ENCODE measurements at places on chromosomes 11 and 22.

DNA sequence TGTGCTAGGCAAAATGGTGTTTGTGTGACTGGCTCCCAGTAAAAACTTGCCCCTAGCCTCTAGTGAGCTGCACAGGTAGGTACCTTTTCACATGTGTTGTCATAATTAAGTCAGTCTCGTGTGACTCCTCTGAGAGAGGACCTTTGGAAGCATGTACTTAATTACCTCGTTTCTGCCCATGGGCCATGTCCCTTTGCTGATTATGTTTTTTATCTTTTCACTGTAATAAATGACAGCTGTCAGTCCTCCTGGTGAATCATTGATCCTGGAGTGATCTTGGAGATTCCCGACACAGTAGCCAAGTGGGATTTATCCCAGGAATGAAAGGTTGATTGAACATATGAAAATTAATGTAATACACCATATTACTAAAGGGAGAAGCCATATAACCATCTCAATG is 12.5 kb upstream of the CLNS1A start:
- no peak for DNase-seq

GRCh38 chr11:96189351-96189750 is 153.6 kb downstream of the MAML2 start:
- no peak for DNase-seq

DNA sequence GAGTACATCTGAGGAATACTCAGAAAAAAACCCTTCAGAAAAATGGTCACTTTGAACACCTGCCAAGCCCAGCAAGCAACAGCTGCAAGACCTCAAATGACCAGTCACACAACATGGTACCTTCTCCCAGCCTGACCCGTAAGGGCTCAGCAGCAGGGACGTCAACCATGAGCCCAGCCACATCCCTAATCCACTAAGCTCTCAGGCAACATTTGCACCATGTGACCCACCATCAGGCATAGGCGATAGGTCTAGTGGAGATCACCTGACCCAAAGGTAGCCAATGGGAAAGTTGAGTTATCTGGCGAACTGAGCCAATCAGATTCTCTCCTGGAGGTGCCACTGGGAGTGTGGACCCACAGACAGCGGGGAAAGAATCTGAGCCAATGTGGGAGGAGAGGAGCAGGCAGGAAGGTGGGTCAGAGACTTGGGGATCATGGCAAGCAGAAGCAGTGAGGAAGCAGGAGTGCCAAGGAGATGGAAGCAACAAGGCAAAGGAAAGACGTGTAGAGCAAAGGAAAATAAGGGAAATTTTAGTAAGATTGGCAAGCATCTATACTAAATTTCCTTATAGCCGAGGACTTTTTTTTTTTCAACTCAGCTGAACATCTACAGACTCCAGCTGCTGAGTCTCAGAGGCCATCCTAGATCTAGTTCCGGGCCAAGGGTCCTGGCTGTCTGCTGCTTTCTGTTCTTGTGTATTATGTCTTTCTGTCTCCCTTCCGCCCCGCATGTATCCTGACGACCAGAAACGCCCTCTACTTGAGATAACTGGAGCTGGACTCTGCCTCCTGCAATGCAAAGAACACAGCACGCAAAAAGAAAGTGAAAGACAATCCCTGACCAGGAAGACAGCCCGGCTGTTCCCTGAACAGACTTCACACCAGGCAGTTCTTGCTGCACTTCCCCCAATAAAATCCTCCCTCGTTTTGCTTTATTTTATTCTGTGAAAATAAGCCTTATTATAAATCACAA is 11.0 kb upstream of the PLAAT2 start:
- DNase-seq = no peak

- no peak for DNase-seq
Measured at GRCh38 chr11:119684361-119685110, 44.5 kb downstream of the NECTIN1 start.

DNA sequence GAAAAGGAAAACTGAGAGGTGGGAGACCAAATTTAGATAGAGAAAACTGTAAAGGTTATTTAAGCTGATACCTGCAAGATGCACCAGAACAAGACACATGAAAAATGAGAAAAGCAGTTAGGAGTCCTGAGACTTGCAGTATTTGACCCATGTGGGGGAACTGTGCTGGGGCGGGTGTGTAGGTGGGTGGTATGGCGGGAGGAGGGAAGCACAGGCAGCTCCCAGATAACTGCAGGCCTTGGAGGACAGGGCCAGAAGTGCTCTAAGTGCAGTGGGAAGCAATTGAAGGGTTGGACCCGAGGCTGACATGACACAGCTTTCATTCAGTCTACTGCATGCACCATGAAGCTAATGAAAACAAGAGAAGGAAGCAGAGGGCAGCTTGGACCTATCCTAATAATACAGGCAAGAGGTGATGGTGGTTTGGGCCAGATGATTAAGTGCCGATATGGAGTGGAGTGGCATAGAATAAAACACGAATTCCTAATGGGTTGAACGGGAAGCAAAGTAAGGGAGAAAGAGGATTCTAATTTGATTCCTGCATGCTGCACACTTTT is 48.0 kb upstream of the ANO3 start:
- no peak for DNase-seq

- no peak for DNase-seq
Measured at GRCh38 chr22:27238935-27239510, 562.5 kb downstream of the MN1 start.

DNA sequence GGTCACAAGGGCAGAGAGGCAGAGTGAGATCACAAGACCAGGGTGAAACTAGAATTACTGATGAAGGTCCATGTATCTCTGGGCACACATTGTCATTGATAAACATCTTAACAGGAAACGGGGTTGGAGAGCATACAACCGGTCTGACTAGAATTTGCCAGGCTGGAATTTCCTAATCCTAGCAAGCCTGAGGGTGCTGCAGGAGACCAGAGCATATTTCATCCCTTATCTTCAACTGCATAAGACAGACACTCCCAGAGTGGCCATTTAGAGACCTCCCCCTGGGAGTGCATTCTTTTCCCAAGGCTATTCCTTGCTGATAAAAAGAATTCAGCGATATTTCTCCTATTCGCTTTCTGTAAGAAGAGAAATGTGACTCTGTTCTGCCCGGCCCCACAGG is 84.6 kb upstream of the IZUMO1R start:
- DNase-seq = no peak

DNA sequence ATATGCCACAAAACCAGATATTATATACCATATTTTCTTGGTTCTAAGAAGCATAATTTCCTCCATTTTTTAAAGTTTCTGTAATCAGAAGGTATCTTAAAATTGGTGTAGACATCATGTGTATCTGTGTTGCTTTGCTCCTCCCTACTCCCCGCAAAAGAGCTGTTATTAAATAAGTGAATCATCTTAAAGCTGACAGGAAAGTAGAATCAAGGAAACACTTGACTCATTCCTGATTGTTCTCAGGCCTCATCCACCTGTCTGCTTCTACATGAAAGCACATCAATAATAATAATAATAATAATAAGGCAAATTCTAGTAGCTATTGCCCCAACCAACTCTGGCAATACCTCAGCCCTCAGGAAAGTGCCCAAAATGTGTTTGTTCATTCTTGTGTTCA is 26.2 kb upstream of the GUCY1A2 start:
- no peak for DNase-seq

DNA sequence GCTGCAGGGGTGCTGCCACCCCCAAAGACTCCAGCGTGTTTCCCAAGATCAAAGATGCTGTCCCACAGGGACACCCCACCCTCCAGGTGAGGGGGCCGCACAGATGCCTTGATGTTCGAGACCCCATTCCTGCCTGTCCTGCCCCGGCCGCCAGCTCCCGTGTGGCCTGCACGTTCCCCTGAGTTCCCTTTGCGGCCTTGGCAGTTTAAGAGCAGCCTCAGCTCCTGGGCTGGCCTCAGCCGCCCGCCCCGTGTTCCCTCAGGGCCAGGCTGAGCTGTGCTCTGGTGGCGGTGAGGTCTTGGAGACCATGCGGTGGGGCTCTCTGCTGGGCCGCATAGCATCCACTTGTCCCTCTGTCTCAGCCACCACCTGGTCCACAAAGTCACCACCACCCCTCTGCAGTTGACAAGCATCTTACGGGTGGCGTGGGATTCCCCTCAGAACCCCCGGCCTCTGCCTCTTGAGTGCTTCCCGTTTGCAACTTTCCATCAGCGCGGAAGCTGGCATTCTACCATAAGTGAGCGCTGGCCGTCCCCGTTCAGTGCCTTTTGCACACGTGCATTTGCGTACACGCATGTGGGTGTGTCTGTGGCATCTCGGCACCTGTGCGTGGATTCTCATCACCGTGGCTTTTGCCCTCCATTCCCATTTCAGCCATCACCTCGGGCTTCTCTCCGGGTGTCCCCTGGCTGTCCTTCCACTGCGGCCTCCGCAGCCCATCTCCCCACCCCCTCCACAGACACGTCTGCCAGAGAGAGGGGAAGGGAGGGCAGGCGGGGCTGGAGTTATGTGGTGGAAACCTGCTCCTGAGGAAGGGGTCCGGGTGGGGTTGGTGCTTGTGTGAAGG is 35.9 kb downstream of the CTTN start:
- no peak for DNase-seq

DNA sequence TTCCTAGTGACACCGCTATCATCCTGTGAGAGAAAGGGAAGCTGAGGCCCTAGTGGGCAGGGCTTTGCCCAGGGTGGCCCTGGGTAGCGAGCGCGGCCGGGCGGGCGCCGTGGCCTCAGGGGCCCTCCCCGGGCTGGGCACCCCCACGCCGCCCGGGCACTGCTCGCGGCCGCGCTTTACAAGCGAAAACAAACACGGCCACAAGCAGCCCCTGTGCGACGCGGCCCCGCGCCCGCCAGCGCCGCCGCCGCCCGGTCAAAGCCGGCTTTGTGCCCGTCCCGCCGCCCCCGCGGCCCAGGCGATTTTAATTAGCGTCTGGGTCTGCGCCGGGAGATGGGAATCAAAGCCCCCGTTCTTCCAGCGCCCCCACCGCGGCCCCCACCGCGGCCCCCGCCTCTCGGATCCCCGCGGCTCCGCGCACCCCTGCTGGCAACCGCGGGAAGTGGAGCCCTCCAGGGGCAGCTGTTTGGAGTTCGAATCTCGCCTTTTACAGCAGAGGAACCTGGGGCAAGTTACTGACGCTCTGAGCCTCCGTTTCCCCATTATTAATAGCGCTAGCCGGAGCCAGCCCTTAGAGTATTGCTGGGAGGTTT is 47.9 kb downstream of the CHRDL2 start:
- DNase-seq = no peak

DNA sequence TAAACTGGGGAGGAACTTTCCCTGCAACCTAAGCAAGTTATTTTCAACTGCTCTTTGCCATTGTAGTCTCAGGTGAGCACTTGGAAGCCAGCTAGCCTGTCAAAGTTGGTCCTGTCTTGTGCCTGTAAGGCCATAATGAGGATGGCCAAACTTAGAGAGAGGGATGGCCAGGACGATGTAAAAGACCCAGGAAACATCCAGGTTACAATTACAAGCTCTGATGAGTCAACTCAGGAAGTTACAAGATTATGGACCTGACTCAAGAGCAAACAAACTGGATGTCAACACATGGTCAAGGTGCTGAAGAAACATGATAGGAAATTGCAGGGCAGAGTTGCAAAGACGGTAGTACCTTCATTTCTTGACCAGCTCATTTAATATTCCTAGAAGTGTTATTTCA is 1.6 kb downstream of the GTPBP1 start:
- DNase-seq = no peak

GRCh38 chr11:64629796-64630562 is 39.0 kb downstream of the SLC22A12 start:
- no peak for DNase-seq

DNA sequence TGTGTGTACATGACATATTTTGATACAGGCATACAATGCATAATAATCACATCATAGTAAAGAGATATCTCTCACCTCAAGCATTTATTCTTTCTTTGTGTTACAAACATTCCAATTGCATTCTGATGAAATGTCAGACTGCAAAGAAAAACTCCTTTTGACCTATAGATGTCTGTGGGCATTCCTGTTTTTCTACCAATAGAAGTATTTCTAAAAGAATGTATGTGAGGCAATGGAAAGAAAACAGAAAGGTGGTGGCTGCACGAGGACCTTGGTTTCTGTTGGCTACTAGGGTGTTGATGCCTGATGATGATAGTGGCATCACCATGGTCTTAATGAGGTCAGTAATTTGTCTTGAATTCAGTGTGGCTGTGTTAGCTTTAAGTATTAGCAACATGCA is 137.0 kb upstream of the ANO3 start:
- no peak for DNase-seq

- no peak for DNase-seq
Measured at GRCh38 chr22:20248461-20248978, 19.6 kb downstream of the RTN4R start.

- no peak for DNase-seq
Measured at GRCh38 chr11:80727315-80727714, 1286.5 kb upstream of the TENM4 start.

DNA sequence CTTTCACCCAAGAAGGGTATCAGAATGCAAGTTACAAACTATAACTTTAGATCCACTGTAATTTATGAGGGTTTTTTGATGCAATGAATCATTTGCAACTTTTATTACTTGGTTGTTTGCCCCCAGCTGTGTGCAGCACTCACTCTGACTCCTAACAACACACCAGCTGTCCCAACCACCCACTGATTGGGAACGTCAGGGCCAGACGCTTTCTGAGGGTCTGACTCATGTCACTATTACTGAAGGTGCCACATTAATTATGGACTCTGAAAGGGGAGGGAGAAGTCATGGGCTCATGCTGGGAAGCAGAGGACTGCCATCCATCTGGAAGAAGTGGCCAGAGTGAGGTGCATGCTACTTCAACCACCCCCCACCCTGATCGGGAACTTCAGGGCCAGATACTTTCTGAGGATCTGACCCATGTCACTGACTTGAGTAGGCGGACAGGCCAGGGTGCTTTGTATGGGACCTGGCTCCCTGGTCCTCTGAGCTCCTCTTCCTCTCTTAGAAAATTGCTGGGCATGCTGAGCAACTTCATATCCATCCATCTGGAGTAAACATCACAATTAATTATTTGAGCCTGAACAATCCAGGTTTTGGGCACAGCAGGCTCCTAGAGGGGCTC is 44.9 kb upstream of the DRD2 start:
- no peak for DNase-seq

GRCh38 chr11:133331031-133331430 is 201.3 kb downstream of the OPCML start:
- no peak for DNase-seq

- no peak for DNase-seq
Measured at GRCh38 chr22:38490475-38490874, 15.6 kb downstream of the DDX17 start.

DNA sequence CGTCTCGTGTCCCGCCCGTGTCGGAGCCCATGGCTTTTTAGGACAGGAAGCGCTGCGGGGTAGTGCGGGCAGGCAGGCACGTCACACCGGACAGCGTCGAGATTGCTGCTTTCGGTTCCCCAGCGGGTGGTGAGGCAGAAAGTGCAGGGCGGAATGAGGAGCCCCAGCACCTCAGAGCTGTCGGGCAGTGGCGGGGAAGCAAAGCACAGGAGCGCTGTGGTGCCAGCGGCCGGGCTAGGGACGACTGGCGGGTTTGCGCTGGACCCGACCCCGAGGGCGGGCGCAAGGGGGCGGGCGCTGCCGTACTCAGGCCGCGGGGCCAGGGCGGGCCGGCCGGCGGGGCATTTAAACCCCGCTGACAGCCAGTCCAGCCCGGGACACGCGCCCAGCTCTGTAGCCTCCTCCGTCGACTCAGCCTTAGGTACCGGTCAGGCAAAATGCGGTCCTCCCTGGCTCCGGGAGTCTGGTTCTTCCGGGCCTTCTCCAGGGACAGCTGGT is at the start of gene SLC37A2:
TSS of gene SLC37A2 (plus strand) at position 375 of the 498 bp plus-strand sequence. CDS start at position 438, 63 bp downstream.
- peak; percentile 30 for DNase-seq

- no peak for DNase-seq
Measured at GRCh38 chr11:60880643-60881282, 13.4 kb downstream of the ZP1 start.

- DNase-seq = no peak
Measured at GRCh38 chr22:49730656-49731055, 97.0 kb downstream of the BRD1 start.

GRCh38 chr11:19651028-19651427 is 61.6 kb upstream of the NAV2 start:
- DNase-seq = no peak

GRCh38 chr22:45164270-45165088 is 754 bp downstream of the NUP50 start:
- DNase-seq = peak; percentile 28
